T-helper 1 cell (primary cell): ENCODE measurements at places on chromosomes 5 and 9.
A peak's percentile ranks its signal among the peaks of the same experiment; 100 is the strongest.

DNA sequence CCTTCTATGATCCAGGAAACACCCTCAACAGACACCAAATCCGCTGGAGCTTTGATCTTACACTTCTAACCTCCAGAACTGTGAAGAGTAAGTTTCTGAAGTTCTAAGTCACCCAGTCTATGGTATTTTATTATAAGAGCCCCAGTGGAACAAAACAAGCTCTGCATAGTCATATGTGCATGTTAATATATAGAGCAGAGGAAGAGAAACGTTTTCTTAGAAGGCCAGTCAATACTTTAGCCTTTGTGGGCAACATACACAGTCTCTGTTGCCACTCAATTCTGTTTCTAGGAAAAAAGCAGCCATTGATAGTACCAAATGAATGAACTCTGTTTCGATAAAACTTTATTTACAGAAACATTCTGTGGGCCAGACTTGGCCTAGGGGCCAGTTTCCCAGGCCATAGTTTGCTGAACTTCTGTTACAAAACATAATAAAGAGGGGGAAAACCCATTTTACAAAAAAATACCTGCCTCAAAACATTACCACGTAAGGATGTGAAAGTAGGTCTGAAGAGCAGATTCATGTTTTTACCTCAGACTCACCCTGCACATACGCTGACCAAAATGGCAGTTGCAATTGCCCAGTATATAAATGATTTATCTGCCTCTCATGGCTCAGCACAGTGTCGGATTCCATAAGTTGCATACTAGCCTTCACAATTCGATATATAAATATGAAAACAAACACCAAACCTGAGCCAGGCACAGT is 350.5 kb downstream of the SLIT3 start:
- DNase-seq, result peak; percentile 16

DNA sequence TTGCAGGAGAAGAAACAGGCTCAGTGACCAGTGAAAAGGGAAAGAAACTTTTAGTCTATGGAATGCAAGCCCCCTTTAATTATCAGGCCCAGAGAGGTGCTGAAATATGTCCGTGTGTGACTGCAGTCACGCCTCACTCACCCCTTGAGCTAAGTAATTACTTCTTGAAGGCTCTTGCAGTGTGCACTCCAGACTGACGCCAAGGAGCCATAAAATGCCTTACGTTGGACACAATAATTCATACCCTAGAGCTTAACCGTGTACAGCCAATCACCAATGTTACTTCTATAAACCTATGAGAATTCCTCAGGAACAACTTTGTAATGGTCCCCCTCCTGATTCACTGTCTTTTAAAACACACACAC is 242.2 kb downstream of the SYK start:
- DNase-seq, result no peak

DNA sequence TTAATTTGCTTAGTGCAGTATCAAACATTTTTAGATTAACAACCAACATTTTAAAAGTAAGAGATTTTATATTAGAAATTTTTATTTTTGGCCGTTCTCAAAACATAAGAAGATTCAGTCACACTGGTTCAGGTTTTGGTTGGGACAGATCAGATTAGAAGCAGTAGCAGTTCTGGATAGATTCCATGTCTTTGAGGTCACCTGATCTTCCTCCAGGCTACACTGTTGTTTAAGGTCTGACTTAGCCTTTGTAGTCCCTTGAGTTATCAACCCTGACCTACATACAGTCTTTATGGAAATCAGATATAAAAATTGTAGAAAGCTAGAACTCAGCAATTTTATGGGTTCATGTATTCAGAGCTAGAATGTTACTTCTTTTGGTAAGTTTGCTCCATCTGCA is 910.0 kb upstream of the WWC1 start:
- DNase-seq, result no peak

DNA sequence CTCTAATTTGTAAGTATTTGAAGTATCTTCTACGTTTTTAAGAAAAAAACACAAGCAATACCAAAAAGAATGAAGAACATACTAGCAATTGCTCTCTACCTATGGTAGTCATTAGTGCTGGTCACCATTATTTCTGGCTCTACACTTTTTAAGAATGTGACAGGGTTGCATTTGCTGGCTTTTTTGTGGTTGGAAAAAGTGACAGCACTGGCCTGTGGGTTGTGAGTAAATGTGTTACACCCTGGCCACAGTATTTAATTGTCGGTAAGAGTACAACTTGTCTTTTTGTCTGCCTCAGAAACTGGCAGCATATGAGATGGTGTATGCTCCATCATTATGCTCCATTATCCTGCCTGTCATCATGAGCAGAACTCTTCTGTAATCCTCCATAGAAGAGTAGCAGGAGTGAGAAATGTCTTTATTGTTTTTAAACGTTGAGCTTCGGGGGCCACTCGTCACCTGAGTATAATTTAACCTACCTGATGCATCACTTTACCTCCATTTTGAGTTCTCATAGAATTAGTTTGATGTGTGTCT is 449.8 kb downstream of the ISL1 start:
- no peak for DNase-seq

- no peak for DNase-seq
These were observed 32.9 kb upstream of the CDK20 start for GRCh38 chr9:88007291-88007650.

DNA sequence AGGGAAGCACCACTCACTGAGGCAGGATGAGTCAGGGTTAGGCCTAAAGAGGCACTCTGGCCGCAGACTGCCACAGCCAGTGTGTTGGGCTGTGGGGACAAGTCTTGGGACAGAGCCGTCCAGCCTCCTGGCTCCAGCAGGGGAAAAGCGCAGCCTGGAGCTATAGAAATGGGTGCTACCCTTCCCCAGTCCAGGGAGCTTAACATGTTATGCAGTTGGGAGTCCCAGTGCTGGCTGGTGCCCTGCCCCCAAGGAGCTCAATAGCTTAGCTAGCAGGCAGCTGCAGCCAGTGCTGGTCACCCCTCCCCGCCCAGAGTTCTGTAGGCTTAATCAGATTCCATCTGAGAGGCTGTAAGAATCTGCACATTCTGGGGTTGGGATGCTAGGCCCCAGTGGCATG is 399.6 kb upstream of the TUSC1 start:
- no peak for DNase-seq

DNA sequence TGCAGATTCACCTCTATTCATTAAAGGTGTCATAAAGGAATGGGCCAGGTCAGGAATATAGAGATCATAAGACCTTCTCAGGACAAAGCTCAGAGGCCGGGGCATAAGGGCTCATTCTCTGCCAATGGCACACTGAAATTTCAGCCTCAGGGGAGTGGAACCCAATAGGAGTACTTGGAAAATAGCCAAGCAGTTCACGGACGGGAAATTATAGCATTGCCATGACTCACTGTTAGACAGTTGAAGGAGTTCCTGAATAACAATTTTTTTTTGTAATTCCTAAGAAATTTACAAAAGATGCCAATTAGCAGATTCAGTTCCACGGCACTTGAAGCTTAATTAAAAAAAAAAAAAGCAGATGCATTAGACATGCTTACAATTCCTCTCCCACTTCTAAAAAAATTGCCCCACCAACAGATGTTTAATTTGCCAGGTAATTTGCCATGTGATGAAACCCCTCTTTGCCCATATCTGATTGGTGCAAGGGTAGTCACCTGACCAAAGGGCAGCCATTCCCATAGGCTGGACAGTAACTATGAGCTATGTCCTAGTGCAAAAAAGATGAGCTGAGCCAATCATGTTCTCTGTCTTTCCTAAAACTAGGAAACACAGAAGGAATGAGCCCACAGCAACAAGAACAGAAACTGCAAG is 58.6 kb downstream of the PTCD2 start:
- no peak for DNase-seq

- no peak for DNase-seq
These were observed 68.7 kb downstream of the NTNG2 start for GRCh38 chr9:132230605-132231004.

DNA sequence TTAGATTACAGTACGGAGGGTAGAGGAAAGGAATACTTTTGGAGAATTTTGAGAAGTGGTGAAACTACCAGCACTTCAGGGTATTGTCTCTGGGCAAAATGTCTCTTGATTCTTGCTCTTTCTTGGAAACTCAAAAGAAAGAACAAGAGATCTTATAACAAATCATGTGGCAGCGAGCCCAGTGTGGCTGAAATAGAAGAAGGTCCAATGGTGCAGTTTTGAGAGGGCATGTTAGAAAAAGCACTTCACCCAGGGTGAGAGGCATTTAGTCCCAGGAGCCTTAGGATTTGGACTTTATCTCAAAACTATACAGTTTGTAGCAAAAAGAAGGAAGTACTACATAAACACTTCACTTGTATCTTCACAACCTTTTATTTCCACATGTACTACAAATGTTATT is 39.4 kb downstream of the NNT start:
- no peak for DNase-seq

DNA sequence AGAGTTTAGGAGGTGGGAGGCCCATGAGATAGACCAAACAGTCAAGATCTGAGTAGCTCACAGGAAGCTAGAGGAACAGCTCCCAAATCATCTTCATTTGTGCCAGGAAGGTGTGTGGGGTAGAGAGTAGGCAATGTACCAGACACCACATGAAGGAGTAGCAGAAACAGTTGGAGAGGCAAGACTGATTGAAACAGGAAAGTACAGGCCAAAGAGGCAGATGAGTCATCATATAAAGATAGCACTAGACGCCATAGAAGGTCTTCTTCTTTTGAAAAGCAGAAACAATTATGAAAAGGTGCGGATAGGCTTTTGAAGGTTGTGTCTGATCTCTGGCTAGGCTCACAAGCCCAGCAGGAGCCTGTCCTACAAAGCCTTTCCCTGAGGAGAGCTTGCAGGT is 62.7 kb upstream of the PALM2AKAP2 start:
- no peak for DNase-seq

- DNase-seq, result no peak
These were observed 139.1 kb upstream of the MYO10 start for GRCh38 chr5:17075236-17075635.

- DNase-seq, result no peak
These were observed 63.9 kb downstream of the MAT2B start for GRCh38 chr5:163569284-163569683.

DNA sequence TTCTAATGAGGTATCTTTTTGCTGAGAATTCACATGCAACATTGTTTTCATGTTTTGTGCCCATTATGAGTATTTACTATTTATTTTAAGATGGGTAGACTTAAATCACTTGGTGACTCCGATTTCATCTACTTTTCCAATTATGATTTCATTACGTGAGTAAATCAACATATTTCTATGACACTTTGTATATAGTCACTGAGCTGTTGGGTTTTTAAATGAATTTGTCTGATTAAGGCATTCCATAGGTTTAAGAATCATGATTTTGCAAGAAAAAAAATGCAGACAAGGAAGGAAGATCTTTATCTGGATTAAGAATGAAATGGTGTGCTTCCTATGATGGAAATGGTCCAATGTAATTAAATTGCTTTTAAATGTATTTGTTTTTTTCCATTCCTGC is 661.9 kb downstream of the ANXA1 start:
- no peak for DNase-seq

- no peak for DNase-seq
These were observed 70.4 kb downstream of the ARHGEF37 start for GRCh38 chr5:149651686-149652085.

DNA sequence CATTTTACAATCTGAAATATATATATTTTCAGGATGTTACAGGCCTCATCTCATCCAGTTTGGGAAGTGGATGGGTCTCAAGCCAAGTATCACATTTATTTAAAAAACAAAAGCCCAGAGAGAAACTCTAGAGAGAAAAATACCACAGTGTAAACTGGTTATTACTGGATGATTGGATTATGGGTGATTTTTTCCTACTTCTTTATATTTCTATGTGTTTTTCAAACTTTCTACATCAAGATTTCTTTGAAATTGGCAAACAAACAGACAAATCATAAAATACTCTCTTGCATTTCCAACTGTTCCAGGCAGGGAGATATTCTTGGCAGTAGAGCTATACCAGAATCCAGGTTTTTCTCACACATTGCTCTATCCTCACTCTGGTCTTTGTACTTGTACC is 116.0 kb upstream of the SMIM23 start:
- no peak for DNase-seq

DNA sequence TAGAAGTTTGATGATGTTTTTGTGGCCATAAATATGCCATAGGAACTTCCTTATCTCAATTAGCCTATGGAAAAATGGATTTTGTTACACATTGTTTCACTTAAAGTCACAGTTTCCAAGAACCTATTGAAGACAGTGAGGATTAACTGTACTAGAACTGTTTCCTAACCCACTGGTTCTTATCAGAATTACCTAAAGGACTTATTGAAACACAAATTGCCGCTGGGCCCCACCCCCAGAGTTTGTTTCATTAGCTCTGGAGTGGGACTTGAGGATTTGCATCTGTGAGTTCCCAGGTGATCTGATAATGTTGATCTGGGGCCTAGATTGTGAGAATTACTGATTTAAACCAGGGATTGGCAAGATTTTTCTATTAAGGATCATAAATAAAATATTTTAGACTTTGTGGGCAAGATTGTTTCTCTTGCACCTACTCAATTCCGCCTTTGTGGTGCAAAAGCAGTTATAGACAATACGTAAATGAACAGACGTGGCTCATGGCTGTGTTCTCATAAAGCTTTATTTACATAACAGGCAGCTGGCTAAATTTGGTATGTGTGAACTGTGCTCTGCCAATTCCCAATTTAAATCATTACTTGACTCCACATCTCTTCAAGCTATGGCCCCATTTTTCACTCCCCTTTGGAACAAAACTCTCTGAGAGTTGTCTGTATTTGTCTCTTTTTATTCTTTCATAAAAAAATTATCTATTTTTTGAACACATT is 9.3 kb downstream of the JAK2 start:
- DNase-seq, result no peak

GRCh38 chr9:123373447-123373923 is 17.5 kb downstream of the CRB2 start:
- DNase-seq, result no peak

DNA sequence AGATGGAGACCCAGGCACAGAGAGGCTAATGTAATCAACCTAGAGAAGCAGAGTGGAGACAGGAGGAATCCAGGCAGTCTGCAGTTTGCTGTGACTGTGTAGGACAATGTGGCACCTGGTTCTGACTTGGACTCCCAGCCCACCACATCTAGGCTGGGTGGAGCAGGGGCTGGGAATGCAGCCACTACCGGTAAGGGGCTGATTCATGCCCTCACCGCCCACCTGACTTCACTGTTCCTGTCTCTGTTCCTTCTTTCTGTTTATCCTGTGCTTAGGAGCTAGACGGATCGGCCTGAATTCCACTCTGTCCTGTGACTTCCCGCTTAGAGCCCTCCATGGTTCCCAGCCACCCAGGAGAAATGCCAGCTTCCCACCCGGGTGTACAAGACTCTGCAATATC is 2.6 kb downstream of the PDLIM4 start:
- DNase-seq, result no peak

GRCh38 chr5:4531756-4532704 is 608.1 kb upstream of the ADAMTS16 start:
- DNase-seq, result no peak

- peak; percentile 57 for DNase-seq
These were observed 29.8 kb upstream of the HMCN2 start for GRCh38 chr9:130235558-130236435.

- DNase-seq, result no peak
These were observed 115.9 kb upstream of the GDNF start for GRCh38 chr5:37955748-37956147.
